ENCODE measurements at places on chromosomes 13 and 19.

DNA sequence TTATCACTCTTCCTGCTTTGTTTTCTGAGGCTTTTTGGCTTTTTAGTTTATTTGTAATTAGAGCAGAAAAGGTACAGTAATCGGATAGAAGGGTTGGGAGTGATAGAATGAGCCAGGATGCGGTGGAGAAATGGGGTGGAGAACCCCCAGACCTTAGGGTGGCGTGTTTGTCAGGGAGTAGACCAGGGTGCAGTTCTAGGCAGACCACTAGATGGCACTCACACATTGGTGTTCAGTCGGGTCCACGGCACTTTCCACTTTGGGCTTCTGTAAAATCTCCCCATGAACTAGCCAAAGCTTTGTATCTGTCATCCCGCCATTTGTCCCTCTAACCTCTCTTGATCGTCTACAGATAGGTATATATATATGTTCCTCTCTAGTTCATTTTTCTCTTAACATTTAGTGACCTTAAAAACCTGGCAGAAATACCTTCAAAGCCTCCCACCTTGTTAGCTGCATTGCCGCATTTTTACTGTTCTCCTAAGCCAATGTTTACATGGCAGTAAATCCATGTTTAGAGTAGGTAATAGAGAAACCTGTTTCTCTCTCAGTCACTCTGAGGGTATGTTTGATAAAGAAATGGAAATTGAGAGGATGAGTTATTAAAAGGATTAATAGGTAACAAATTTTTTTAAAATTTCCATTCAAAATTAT, 154.9 kb downstream of the TM9SF2 start:
- DNase-seq, result peak; percentile 67

GRCh38 chr13:42990291-42991232, 1.5 kb downstream of the EPSTI1 start:
- DNase-seq, result no peak

DNA sequence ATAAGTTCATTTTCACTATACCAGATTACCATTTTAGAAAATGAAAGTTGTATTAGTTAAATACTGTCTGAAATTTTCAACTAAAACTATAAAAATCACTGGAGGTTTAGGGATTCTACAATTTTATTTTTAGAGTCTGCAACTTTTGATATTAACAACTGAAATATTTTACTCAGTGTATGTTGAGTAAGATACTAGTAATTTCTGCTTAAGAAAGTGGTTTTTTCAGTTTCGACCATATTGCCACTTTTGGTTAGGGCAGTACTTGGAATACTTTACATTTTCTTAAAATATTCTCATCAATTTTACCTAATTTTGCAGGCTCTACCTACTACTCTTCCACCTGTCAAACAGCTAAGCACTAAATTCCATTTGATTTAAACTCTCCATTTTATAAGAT, 59.6 kb downstream of the KCNRG start:
- DNase-seq, result no peak

DNA sequence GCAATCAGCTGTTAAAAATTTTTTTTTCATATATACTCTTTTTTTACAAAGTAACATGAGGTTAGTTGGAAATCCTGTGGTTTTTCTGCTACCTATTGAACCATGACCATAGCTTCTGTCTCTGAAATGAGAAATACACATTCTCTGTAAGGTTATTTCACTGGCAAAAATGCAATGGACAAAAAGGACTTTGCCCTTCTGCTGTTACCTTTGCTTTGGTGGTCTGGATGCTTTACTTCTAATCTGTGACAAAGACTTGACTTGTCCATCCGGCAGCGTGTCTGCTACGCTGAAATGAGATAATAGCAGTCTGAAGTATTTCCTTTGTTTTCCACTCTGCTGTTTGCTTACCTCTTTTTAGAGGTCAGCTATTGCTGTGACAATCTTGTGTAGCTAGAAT, 412.8 kb downstream of the SLITRK6 start:
- DNase-seq, result no peak

DNA sequence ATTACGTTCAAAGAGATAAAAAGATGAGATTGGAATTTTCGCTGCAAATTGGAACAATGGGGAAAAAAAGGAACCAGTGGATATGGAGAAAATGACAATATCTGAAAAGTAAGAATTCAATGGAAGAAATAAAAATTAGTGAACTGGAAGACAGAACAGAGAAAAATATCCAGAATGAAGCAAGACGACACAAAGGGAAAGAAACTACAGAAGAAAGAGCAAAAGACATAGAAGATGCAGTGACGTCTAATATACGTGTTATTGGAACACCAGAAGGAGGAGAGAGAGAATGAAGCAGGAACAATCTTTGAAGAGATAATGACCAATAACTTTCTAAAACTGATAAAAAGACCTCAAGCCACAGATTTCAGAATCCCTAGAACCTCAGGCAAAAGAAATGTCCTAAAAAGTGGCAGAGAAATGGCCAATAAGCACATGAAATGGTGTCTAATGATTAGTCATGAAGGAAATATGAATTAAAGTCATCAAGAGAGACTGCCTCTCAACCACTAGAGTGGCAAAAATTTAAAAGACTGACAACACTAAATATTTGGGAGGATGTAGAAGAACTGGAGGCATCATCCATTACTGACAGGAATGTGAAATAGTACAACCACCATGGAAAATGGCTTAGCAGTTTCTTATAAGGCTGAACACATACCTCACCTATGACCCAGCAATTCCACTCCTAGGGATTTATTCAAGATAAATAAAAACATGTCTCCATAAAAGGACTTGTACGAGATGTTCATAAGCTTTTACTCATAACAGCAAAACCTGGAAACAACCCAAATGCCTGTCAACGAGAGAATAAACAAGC, 56.5 kb downstream of the GADD45B start:
- no peak for DNase-seq

- DNase-seq, result no peak
Observed at GRCh38 chr13:39016087-39016486, 21.8 kb downstream of the PROSER1 start.

DNA sequence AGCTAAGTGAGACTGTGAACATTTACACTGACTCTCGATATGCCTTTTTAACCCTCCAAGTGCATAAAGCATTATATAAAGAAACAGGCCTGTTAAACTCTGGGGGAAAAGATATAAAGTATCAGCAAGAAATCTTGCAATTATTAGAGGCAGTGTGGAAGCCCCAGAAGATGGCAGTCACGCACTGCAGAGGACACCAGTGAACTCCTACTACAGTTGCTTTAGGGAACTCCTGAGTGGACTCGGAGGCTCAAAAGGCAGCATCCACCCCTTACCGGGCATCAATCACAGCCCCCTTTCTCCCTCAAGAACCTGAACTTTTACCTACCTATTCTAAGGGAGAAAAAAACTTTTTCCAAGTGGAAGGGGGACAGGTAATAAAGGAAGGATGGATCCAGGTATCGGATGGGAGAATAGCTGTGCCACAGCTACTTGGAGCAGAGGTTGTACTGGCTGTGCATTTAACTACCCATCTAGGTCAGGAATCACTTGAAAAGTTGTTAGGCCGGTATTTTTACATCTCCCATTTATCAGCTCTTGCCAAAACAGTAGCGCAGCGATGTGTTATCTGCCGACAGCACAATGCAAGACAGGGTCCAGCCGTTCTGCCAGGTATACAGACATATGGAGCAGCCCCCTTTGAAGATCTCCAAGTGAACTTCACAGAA, 80.1 kb downstream of the ZNF486 start:
- no peak for DNase-seq

Data from activated naive CD8-positive, alpha-beta T cell treated with anti-CD3 and anti-CD28 coated beads, Interleukin-2, amount 50 U/mL, for 16 hours (primary cell).